ENCODE measurements at places on chromosomes 16 and 17.

GRCh38 chr16:822174-822908, 21.8 kb upstream of the GNG13 start:
- no peak for DNase-seq

- peak; percentile 83 for DNase-seq
These were observed 166.3 kb downstream of the ANKFN1 start for GRCh38 chr17:56319531-56319930.

- no peak for DNase-seq
These were observed 9.4 kb upstream of the SLC7A5 start for GRCh38 chr16:87878704-87879103.

- DNase-seq: peak; percentile 7
These were observed 45.8 kb downstream of the VPS35L start for GRCh38 chr16:19601083-19601976.

- no peak for DNase-seq
These were observed 29.4 kb downstream of the OR1D5 start for GRCh38 chr17:3033741-3034577.

- peak; percentile 76 for DNase-seq
These were observed 1373.3 kb upstream of the GOT2 start for GRCh38 chr16:60107437-60107836.

DNA sequence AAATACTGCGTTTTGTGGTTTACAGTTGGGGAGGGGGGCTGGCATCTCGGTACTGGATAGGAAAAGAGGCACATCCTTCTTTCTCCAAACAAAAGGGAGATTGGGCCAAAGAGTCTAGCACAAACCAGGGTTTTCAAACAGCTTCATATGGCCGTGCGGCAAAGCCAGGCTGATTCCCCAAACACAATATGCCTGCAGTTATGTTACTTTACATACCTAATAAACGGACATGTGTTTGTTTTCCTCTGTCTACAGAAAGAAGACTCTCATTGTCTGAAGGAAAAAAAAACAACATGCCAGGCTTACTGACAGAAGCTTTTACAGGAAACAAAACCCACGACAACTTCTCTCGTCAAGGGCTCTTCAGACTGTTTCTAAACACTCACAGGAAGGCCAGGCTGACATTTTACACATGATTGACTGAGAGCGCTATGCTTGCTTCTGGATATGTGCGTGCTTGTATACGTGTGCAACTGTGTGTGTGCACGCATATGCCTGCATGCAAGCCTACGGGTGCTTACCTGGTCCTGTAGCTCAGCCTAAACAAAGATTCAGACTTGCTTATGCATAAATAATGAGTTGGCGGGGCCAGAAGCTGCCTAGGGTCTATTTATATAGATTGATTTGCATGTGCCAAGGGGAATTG, 461.0 kb upstream of the C16orf82 start:
- no peak for DNase-seq

DNA sequence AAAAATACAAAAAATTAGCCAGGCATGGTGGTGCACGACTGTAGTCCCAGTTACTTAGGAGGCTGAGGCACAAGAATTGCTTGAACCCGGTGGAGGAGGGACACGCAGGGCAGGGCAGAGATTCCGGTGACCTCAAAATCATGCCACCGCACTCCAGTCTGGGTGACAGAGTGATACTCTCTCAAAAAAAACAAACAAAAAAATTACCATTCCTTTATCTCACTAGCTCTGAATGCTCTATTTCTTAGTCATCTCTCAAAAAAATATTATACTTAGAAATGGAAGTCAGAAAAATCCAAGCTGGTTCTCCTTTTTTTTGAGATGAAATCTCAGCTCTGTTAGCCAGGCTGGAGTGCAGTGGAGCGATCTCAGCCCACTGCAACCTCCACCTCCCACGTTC, 40.8 kb downstream of the SPOP start:
- DNase-seq: no peak

DNA sequence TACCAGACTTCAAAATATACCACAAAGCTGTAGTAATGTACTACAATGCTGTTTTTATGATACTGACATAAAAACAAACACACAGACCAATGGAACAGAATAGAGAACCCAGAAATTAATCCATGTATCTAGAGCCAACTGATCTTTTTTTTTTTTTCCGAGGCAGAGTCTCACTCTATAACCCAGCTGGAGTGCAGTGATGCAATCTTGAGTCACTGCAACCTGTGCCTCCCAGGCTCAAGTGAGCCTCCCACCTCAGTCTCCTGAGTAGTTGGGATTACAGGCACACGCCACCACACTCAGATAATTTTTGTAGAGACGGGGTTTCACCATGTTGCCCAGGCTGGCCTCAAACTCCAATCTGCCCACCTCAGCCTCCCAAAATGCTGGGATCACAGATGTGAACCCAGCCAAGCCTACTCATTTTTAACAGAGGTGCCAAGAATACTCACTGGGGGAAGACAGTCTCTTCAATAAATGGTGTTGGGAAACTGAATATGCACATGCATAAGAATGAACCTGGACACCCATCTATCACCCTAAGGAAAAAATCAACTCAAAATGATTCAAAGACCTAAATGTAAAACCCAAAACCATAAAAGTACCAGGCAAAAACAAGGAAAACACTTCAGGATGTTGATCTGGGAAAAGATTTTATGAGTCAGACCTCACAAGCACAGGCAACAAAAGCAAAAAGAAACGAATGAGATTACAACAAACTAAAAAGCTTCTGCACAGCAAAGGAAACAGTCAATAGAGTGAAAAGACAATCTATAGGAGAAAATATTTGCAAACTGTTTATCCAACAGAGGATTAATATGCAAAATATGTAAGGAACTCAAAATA, 63.1 kb downstream of the STX8 start:
- peak; percentile 24 for DNase-seq

- DNase-seq: no peak
These were observed 183.9 kb downstream of the C16orf95 start for GRCh38 chr16:87133112-87133850.

DNA sequence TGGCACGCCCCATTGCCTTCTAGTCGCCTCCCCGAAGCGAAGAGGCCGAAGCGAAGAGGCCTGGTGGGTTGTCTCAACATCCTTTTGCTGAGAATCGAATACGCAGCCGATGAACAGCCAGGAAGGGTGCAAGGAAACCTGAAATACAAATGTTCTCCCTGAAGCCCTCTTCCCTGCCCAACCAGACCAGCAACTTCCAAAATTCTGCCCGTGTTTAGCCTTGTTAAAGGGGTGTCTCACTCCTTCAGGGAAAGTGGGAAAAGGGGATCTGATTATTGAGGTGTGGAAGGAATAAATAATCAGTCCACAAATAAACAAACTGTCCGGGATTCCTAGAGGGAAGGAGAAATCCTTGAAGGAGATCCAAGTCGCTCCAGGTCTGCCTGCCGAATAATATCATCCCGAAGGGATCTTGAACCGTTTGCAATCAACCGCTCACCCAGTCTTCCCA, 1.4 kb upstream of the FOXC2 start:
- no peak for DNase-seq

- peak; percentile 98 for DNase-seq
These were observed 135.4 kb upstream of the CHMP6 start for GRCh38 chr17:80855948-80856862.

DNA sequence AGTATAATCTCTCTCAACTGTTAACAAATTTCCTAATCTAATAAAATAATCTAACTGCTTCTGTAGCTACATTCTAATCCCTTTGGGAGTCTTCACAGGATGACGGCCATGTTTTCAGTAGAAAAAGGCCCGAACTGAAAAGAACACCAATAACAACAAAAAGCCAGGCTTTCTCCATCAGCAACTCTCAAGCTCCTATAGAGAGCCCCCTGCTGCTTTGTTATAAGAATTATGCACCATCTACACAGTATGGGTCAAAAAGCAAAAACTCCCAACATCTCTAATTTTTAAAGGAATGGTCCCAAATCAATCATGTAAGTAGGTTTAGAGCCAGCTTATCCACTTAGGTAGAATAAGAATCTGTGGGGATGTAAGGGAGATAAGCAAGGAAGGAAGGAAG, 163.6 kb upstream of the C17orf78 start:
- peak; percentile 13 for DNase-seq

DNA sequence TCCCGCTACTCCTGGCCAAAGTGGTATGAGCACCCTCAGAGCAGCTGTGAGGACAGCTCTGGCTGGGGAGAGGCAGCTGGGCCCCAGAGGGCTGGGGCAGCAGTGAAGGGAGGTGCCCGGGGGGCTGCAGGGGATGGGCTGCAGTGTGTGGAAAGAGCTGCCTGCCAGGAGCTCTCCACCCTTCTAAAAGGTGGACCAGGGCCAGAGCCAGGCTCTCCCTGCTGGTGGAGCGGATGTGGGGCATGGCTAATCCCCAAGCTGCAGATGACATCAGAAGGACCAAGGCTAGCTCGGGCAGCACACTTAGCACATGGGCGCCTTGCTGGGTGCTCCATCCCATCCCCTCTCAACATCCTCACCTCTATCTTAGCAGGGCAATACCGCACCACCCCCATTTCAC, 103.1 kb downstream of the SDK2 start:
- no peak for DNase-seq

GRCh38 chr16:64398793-64399192, 723.1 kb downstream of the CDH11 start:
- peak; percentile 15 for DNase-seq

GRCh38 chr17:47717261-47717697, 15.8 kb upstream of the TBX21 start:
- DNase-seq: no peak

- DNase-seq: no peak
These were observed 138.9 kb downstream of the GSG1L start for GRCh38 chr16:27924411-27925118.

DNA sequence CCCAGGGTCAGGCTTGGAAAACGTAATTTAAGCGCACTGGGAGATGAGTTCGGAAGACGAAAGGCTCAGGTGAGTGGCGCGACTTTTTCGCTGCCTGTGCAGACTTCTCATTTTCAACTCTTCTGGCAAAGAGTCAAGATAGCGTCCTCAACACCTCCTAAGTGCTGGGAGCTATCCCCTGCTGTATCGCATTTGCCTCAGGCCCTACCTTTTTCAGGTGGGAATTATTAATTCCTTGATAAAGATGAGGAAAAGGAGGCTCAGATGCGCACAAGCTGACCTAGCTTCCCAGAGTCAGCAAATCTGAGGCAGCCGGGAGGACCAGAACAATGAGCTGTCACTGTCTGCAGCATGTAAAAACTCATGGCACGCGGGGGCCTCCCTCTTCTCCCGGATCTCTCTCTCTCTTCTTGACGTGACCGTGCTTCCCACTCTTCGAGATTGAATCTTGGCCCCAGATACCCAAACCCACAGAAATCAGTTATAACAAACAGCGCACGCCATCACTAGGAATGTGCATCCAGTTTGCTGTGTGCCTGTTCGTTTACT, 512 bp upstream of the ADAMTS18 start:
- DNase-seq: no peak
